Tibial artery (tissue), 4 donors: ENCODE measurements at places on chromosomes 6 and 20.
A peak's percentile ranks its signal among the peaks of the same experiment; 100 is the strongest.

DNA sequence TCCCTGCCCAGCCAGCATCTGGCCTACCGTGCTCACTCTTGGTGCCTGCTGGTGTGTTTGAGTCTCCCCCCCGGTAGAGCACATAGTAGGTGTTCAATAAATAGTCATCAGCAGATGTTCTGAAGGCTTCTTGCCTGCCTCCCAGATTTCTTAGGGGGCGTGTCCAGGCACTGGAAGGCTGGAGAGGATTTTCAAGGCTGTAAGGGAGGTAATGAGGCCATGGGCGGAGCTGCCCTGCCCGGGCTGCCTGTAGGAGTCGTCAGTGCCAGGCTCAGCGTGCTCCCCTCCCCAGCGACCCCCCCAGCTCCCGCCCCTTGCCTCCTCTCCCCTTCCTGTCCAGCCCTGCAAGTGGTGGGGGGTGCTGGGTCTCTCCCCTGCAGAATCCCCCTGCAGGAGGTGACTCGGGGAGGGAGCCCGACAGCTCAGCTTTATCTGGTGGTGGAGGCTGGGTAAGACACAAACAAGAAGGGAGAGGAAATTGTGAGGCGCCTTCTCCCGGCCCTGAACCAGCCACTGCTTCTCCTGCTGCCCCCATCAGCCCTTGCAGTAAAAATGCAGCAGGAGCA is 55.9 kb downstream of the BCAS4 start:
- no peaks in the 10 kb centered on the region for H3K27me3 ChIP-seq
- no peaks in the 10 kb centered on the region for H3K4me1 ChIP-seq
- H3K27ac ChIP-seq = no peak overlapping the region
- no peaks in the 10 kb centered on the region for H3K36me3 ChIP-seq
- H3K4me3 ChIP-seq = no peak overlapping the region

GRCh38 chr20:63097336-63097831 is 90.6 kb upstream of the BHLHE23 start:
- no peak overlapping the region for H3K27ac ChIP-seq
- DNase-seq = no peak
- H3K27me3 ChIP-seq = no peaks in the 10 kb centered on the region
- peaks cover 3% of the 10 kb centered on the region for H3K4me1 ChIP-seq

DNA sequence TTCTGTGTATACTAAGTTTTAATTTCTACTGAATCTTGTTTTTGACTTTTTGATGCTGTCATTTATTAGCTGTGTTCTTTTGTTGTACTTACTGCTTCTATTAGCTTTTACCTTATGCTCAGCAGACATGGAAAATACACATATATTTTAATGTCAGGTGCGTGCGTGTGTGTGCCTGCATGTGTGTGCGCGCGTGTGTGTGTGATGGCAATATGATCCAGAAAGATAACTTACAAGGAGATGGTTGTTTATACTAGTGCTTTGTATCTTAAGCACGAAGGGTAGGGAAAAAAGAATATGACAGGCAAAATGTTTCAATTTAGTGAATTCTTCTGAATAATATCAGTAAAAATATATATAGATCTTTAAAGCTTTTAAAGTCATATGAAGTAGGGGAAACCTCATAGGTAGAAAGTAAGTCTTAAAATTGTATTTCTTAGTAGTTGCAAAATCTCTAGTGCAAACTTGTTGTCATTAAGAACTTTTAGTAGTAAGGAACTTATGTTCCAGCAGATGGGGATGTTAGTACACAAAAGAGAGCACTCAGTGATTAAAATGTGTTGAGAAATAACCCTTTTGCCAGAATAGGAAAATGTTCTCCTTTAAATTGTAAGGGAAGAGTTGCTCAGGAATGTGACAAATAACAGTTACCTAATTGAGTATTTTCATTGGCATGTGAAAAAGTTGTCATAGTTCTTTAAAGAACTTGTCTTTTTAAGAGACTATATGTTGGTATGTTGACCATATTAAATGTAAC is 13.2 kb downstream of the QKI start:
- H3K27me3 ChIP-seq = no peaks in the 10 kb centered on the region
- peaks cover 97% of the 10 kb centered on the region for H3K4me1 ChIP-seq
- H3K36me3 ChIP-seq = no peaks in the 10 kb centered on the region
- DNase-seq = no peak

DNA sequence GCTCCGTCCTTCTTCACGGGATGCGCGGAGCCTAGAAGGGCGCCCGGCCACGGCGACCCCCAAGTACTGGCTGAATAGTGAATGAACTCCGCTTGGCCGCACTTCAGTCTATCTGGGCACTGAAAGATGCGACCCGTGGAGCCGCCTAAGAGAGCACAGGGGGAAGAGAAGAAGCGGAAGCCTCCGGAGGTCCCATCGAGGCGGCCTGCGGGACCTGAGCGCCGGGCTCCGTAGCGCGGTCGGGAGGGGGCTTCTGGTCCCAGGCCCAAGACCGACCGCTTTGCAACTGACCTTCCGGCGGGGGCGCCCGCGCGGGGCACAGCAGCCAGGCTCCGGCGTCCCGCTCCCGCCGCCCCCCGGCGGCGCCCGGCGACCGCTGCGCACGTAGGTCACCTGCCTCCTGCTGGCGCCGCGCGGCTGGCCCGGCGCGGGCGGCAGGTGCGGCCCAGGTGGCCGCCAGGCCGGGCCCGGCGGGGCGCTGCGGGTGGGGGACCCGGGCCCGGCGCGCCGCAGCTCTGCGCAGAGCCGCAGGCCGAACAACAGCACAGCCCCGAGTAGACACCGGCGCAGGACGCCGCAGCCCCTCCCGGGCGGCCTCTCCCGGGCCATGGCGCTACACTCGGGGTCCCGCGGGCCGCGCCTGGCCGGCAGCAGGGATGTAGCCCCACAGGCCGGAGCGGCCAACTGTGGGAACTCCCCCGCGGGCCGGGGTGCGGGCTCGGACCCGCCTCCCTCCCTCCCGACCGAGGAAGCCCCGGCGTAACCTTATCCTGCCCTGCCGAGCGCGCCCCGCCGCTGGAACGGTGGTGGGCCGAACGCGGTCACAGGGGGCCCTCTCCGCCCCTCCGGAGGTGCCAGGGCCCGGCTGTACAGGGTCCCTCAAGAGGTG is at the start of gene METTL24:
TSS of gene METTL24 (minus strand) at position 686 of the 889 bp plus-strand sequence. CDS start at position 609, 77 bp downstream.
- peak; percentile 66 for DNase-seq
- H3K4me3 ChIP-seq = peak within 1 kb of the TSS; percentile 80
- peak within 1 kb of the TSS; percentile 94 for H3K27ac ChIP-seq
- no peaks in the 10 kb centered on the region for H3K36me3 ChIP-seq
- no peaks in the 10 kb centered on the region for H3K27me3 ChIP-seq

DNA sequence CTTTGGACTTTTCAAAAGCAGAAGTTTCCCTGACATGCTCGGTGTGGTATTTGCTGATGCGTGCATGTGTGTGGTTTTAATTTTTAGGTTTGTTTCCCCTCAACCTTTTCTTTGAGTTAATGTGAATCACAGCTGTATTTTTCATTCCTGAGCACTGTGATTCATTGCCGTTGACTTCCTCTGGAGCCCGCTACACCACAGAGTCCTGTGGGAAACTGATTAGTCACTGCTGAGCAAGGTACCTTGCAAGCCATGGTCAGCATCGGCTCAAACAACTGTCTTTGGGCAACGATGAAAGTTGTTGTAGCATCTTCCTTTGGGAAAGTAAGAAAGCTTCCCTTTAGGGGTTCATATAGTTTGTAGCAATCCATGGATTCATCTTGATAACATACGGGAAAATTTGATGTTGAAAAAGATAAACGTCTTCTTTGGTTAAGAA is 57.5 kb downstream of the RIN2 start:
- no peaks in the 10 kb centered on the region for H3K4me1 ChIP-seq
- DNase-seq = no peak
- no peaks in the 10 kb centered on the region for H3K36me3 ChIP-seq
- H3K27me3 ChIP-seq = no peaks in the 10 kb centered on the region
